ENCODE measurements at places on chromosomes 6 and 20.

DNA sequence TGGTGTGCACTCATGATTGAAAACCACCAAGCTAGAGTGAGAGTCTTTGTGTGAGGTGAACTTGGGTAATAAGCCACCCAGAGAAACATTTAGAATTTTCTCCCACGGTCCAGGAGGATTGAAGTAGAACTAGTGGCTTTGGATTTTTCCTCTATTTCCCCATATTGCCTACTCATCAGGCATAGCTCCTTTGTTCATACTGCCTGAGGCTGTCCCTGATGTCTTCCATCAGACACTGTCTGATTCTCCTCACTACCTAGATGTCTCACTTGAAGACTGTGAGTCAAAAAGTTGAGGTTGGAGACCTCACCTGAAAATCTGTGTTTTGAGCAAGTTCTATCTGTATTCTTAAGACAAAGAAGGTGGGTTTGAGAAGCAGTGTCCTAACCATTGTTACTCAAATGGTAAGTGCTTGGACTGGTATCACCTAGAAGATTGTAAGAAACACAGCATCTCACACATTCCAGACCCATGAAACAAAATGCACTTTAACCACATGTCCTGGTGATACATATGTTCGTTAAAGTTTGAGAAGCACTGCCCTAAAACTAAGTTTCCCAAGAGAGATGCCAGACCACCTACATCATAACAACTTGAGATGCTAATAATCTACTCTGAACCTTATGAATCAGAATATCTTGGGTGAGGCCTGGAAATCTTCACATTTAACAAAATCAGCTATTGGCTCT is 523.4 kb upstream of the BTBD3 start:
- DNase-seq, result no peak

DNA sequence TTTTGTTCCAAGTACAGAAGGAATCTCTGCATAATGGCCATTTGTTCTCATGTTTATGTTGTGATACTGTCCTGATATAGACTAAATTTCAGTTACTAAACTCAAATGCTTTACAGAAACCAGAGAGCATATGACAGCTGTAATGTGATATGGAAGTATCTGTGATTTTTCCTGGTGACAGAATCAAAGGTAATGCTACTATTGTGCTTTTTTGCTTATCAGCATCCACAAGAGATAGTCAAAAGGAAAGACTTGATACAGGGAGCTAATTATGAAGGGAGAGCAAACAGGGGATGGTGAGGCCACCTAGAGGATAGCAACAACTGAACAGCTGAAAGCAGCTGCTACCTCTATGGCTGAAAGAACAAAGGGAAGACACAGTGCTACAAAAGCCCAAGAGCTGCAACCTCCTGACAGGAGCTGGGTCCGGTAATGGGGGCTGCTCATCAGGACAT is 181.4 kb downstream of the PHF3 start:
- no peak for DNase-seq

- no peak for DNase-seq
These were observed 1424.6 kb upstream of the ADGRB3 start for GRCh38 chr6:67210450-67210849.

- DNase-seq, result no peak
These were observed 414.0 kb upstream of the OPRM1 start for GRCh38 chr6:153625089-153625488.

GRCh38 chr6:25534942-25535631 is 116.9 kb upstream of the SCGN start:
- no peak for DNase-seq

- DNase-seq, result no peak
These were observed 32.2 kb downstream of the HTR1E start for GRCh38 chr6:86969573-86969972.

- DNase-seq, result no peak
These were observed 20.1 kb upstream of the UTRN start for GRCh38 chr6:144265061-144265357.

Data from central memory CD4-positive, alpha-beta T cell (primary cell).